ENCODE measurements at places on chromosomes 11 and 22.
A peak's percentile ranks its signal among the peaks of the same experiment; 100 is the strongest.

DNA sequence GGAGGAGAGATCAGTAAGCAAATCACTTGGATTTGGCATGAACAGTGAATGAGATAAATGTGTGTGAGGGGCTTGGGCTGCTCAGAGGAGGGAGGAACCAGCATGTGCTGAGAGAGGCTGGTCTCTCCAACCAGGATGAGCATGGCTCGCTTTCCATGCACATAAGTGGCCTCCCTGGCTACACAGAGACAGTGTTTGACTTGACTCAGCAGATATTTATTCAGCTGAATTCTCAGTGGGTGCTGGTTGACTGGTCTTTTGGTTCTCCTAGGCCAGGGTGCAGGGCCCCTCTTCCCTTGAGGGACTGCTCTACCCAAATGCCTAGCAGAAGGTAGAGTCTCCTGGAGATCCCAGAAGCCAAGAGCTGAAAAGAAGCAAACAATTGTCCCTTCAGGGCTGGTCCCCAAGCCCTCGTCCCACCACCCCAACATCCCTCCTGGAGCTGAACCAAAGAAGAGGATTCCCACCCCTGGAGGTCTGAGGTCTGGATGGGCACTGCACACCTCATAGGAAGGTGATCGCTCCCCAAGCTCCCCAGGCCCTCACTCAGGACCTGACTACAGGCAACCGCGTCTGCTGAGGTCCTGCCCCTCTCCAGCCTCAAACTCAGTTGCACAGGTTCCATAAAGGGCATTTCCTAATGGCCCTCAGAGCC, 3.3 kb upstream of the TRIM29 start:
- DNase-seq, result no peak

DNA sequence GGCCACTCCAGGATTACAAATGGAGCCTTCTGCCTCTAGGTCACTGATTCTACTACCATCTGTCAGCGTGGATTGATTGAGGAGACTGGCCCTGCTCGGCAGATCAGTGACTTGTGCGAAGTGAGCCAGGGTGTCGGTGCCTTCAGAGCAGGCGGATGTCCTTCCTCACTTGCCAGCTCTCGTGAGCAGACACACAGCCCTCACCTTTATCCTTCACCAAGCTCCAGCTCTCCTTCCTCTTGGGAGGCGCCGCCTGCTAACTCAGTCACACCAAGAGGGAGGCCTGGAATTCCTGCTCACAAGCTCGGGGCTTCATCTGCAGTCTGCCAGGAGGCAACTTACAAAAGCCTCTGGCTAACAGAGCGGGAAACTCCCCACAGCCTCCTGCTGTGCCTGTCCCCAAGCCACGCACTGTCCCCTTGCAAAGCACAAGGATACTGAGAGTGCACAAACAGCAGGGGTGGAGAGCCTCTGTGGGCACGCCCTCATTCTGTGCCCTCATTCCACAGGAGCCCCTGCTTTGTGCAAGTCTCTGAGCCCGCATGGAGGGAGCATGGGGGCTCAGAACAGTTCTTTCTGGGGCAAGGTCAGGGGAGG, 3.5 kb upstream of the TCF20 start:
- DNase-seq, result no peak

DNA sequence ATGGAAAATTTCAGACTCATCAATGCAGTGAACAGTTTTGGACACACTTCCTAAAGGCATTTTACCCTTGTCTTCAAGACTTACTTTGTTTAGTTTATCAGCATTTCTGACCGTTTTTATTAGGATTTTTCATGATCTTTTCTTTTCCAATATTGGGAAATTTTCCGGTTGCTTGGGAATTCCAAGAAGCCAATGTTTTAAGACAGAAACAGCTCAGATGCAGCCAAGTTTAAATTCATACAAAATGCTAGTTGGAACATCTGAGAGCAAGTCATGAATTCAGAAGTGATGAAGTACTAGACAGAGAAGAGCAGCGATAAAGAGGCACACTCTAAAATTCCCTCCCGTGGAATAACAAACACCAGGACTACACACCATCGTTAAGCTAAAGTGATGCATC, 68.6 kb downstream of the RAB38 start:
- no peak for DNase-seq

DNA sequence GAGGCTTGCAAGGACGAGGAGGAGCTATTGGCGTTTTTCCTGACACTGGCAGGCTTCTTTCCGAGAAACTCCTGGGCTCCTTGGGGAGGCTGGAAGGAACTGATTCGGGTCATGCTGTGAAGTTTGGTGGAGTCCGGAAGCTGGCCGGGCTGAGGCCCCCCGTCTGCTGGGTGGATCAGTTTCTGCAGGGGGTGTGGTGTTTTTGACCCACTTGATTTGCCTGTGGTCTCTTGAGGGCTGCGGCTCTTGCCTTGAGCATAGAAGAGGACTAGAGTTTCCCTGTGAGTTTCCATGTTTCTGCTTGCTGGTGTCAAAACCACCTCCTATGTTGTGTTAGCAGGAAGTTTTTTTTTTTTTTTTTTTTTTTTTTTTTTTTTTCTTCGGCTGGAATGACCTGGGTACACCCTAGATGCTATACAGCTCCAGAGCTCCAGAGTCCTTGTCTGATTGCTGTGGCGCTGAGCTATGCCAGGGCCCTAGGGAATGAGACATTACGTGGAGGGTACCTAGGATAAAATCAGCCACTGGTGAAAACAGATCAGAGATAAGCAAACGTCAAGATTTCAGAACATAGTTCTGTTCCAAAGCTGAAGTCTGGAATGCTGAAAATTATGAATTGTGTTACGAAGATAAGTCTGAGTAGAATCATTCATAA, 728 bp downstream of the TBC1D22A start:
- DNase-seq, result no peak

DNA sequence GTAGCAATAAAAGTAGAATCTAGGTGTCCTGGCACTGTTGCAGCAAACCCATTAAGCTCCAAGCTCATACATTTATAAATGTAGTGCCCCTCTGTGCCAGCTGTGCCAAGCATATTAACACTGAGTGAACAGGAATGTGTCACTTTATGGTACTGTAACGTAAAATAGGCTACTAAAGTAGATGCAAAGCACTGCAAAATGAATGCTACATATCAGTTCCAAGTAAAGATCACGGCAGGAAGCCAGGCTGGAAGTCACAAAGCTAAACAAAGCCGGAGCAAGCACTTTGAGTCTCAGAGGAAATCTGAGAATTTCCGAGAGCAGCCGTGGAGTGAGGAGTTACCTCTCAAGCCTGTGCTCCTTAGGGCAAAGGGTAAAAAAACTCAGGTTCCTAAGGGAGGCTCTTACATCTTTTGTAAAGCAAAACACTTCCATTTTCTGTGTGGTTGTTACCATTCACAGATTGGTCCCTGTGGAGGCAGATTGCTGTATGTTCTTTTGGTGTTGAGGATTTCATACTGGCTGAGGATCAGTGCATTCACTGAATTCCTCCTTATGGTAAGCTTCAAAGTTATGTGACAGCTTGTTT, 85.7 kb downstream of the WNT11 start:
- DNase-seq, result no peak

- no peak for DNase-seq
These were observed 82.7 kb downstream of the FBLN1 start for GRCh38 chr22:45585437-45585755.

DNA sequence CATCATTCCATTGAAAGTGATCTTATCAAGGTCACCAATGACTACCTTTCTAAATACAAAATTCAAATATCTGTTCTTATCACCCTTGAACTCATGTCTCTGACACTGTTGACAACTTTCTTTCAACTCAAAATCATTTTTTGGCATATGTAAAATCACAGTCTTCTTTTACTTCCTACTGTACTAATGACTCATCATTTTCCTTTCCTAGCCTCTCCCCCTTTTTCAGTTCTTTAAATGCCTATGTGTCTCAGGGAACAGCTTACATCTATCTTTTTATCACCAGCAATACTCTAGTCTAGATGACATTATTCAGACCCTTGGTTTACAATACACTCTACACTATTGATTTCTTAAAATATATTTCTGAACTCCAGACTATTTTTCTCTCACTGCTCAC, 2220.7 kb upstream of the RAG2 start:
- no peak for DNase-seq

GRCh38 chr11:27705873-27706820, 5.9 kb upstream of the BDNF start:
- DNase-seq, result no peak

- DNase-seq, result peak; percentile 30
These were observed at the start of gene SHANK2 for GRCh38 chr11:71252269-71252769. Gene SHANK2, minus strand, starts transcription at chr11:71252577. Its CDS starts 105,251 bp downstream, at chr11:71147326.

GRCh38 chr11:113446112-113446511, 29.1 kb downstream of the DRD2 start:
- DNase-seq, result no peak

GRCh38 chr11:1195682-1196515, 27.0 kb upstream of the MUC5B start:
- no peak for DNase-seq

DNA sequence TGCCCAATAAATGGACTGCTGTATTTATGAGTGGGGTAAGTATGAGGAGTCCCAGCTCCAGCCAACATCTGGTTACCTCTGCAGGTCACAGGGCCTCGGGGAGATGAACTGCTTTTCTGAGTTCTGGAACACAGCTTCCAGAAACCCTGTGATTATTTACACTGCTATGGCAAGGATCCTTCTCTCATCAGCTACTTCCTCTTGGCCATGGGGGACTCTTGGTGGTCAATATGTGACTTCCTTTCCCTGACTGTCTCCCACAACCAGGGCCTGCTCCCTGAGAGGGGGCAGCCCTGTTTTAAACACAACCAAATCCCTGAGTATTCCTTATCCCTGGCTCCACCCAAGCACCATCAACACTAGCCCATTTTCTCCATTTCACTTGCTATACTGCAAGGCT, 10.0 kb downstream of the RHOG start:
- DNase-seq, result no peak

DNA sequence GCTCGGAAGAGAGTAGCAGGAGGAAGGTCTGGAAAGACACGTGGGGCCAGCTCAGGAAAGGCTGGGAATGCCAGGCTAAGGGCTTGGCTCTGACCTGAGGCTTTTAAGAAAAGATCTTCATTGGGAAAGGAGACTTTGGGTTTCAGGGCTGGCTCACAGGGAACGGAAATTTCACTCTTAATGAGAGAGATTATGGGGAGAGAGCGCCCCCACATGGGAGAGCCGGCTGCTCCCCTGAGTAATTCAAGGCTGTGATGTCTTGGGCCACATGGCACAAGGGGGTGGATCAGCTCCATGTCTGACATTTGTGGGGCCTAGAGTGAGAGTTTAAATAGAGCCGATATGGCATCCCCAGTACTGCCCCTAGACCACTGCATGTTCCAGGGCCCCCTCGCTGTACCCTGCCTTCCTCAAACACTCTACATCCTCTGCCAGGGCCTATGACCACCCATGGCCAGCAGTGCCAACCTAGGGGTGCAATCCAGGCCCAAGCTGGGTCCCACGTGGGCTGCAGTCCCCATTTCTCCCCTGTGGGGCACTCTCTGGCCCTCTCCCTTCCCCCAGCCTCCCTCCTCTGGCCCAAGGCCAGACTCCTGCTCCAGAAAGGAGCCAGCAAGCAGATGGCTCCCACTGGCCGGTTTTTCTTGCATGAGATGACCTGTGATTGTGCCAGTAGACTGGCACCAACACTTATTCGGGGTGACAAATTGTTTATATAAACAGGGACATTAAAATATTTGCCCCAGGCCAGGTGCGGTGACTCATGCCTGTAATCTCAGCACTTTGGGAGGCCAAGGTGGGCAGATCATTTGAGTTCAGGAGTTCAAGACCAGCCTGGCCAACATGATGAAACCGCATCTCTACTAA, 75.2 kb downstream of the ISX start:
- DNase-seq, result no peak

- DNase-seq, result no peak
These were observed 17.3 kb downstream of the TTC17 start for GRCh38 chr11:43376065-43376464.

- no peak for DNase-seq
These were observed 151.5 kb downstream of the AASDHPPT start for GRCh38 chr11:106228996-106229395.

DNA sequence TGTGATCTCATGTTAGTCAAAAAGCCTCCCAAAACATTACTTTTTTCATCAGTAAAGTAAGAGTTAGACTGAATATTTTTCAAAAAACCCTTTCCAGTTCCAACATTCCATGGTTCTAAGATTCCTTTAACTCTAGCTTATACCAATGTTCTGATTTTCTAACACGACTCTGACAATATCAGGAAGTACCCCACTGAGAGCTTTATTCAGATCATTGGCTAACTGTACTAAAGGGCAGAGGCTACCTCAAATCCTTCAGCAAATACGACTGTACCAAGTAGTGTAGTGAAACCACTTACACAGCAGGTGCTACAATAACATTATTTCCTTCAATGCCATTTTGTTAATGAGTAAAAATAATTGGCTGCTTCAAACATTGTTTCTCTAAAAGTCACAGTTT, 213.4 kb upstream of the PITPNB start:
- DNase-seq, result no peak

DNA sequence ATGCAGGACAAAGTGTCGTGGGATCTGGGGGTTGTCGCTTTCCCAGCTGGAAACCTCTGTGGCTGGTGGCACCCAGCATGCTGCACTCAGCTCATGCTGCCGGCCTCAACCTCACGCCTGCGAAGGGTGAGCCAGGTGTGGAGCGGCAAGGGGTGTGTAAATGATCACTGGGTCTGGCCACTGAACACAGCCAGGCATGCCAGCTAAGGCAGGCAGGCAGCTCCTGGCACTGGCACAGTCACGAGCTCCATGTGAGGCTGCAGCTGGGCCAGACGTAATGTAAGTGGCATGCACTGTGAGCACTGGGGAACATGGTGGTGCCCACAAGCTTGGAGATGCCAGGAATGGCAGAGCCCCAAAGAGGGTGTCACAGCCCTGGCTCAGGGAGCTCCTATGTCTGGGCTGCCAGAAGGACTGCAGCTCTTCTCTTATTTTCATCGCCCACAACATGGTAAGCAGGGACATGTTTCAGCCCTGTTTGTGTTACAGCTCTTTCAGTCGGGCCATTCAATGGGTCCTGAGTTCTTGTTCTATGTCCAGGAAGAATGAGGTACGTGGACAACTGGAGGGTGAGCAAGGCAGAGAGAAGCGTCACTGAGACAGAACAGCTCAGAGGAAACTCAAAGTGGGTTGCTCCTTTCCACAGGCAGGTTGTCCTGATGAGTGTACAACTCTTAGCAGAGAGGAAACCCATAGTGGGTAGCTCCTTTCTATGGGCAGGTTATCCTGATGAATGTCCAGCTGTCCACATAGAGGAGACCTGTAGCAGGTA, 403.8 kb downstream of the CNTN5 start:
- no peak for DNase-seq

DNA sequence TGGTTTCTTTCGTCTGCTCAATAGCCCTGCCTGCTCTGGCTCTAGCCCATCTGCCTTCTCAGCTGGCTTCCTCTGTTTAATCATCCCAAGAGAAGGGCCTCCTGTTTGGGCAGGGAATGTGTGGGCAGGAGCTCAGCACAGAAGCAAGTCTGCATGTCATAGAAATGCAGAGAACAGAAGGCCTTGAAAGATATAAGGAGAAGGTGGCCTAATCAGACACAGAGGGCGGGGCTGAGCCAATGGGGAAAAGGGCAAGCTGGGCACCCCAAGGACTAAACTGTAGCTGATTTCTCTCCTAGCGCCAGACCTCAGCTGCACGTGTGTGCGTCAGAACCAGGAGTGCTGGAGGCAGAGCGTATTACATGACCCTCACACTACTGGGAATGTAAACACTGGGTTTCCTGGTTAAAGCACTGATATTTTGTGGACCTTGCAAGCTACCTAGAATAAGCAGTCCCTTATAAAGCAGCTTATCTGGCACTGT, 7.6 kb upstream of the CCKBR start:
- no peak for DNase-seq
